M059J (cell line): ENCODE measurements at places on chromosomes 4 and X. TPM values are rescaled to one million over a fixed set of nuclear protein-coding genes. Genes with fewer than 3 reads are reported as not detected.

DNA sequence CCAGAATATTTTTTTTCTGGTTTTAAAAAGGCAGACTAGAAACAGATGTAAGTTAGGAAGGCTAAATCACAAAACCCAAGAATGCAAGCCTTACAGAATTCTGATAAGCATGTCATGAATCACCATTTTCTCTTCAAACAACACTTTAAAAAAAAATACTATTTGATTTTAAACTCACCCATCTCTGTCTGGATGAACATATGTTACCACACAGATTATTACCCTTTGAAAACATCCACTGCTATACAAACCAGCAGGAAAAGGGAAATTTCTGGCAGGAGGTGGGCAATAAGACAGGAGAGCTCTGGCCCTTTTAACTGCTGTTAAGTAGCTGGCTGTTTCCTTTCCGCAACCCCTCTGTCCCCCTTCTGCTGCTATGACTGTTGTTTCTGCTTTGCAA lies 317.7 kb upstream of the NOCT start:
- DNase-seq, result no peak

DMP1 gene
- not detected in 2 replicates for total RNA-seq

USP51 gene
- 1.1 and 1.7 TPM in 2 replicates for total RNA-seq

GRCh38 chr4:88411491-88412096 lies 32.9 kb downstream of the HERC6 start:
- DNase-seq, result no peak

- peak; percentile 26 for DNase-seq
Measured at GRCh38 chr4:158496030-158496741, 25.5 kb upstream of the RXFP1 start.

DCLK2 gene
- total RNA-seq, result 14.8 and 18.2 TPM in 2 replicates

FABP2 gene
- total RNA-seq, result not detected in 2 replicates

- peak; percentile 73 for DNase-seq
Measured at GRCh38 chrX:81259020-81259713, 57.3 kb downstream of the SH3BGRL start.

- DNase-seq, result peak; percentile 47
Measured at GRCh38 chr4:26081795-26082498, 167.9 kb downstream of the SMIM20 start.

AFP gene
- 1.2 and 1.7 TPM in 2 replicates for total RNA-seq
